H1 (cell line): ENCODE measurements at places on chromosomes 5 and 9.

DNA sequence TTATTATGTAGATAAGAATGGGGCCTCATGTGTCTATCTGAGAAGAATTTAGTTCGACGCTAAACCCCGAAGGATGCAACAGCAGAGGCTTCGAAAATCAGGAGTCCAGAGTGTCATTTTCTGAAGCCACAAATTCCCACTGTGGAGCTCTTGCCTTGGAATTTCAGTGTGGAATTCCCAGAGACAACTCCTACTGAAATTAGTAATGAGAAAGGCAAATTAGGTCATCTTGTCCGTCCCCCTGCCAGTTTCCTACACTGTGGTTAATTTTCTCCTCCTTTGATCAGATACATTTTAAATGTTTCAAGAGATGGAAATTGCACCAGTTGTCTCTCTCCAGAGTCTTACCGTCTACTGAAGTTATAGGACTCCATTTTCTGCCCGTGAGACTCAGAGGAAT, 633.6 kb downstream of the BNC2 start:
- no peak for DNase-seq

DNA sequence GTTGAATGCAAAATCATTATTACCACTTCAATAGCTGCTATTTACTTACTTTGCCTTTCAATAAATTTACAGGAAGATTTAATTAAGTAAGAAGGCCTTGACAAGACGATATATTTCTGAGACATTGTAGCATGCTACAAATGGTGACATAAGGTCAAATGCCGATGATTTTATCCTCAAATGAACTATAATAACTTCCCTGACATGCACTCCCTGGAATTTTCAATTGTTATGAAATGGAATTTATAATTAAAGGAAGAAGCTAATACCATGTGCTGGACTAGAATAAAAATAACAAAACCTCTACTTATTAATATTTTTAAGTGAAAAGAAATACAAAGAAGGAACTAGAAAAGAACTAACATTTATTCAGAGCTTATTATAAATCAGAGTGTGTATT, 30.2 kb upstream of the ITGA1 start:
- no peak for DNase-seq

GRCh38 chr5:59357381-59357977, 536.0 kb downstream of the PDE4D start:
- no peak for DNase-seq

DNA sequence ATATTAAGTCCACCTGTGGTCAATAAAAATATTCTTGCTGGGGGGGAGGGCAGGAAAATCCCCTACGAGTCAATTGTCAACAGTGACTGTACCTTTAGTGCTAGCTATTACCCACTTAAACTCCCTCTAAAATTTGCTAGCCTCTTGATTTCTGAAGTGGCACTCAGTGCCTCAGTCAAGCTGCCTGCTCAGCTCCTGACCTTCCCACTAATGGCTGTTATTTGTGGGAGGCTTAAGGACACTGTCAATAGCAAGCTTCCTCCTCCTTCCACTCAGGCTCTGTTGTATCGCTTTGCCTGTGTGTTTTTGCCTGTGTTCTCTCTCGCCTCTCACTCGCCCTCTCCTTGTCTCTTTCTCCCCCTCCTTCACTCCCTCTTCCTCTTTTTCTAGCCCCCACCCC, 140.8 kb downstream of the BNC2 start:
- DNase-seq, result no peak

- no peak for DNase-seq
Observed at GRCh38 chr5:68220260-68220659, 4.7 kb downstream of the PIK3R1 start.

GRCh38 chr5:4720831-4721230, 419.3 kb upstream of the ADAMTS16 start:
- DNase-seq, result no peak

GRCh38 chr5:78606241-78606640, 42.3 kb downstream of the LHFPL2 start:
- DNase-seq, result no peak

DNA sequence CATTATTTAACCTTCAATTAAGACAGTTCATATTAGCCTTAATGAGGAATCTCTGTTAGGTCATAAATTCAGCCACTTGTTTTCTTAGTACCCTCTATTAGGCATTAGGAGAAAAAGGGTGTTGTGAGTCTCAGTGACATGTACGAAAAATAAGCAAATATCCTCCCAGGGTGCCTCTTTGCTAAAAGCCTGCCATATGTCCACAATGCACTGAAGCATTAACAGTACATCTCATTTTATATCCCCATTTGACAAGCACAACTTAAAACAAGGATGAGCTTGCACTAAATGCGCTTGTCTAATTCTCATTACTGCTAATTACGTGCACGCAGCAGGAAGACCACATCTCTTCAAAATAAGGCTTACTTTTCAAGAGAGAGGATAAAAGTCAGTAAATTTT, 48.4 kb upstream of the SRFBP1 start:
- DNase-seq, result no peak

- no peak for DNase-seq
Observed at GRCh38 chr9:13971966-13972655, 341.8 kb downstream of the NFIB start.

DNA sequence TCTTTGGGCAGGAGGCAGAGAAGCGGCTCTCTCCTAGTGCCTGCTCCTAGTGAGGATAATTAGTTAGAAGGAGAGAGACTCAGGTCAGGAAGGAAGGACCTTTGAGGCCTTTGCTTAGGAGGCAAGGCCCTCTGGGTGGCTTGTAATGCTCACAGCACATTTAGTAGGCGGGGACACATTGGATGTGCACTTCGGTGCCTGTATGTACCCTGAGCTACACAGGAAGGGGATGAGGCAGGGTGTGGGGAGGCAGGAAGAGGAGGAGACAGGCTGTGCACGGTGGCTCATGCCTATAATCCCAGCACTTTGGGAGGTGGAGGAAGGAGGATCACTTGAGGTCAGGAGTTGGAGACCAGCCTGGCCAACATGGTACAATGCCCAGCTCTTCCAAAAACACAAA, 7.2 kb upstream of the LCN2 start:
- no peak for DNase-seq

DNA sequence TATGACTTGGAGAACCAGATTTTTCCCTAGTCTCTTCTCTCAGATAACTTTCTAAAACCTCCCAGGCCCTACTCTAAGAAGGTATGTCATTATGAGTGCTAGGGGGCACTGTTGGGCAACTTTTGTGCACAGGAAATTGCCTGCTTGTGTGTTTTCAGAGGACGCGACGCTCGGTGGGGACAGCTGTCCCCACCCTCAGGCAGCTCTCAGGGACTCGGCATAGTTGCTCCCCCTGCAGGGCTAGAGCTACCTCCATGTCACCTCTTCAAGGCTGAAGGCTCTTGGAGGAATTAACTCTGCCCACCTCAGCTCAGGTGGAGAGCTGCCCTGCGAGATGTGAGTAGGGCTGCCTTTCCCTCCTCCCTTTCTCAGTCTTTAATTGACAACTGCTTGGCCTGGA, 10.2 kb upstream of the TIFAB start:
- peak; percentile 82 for DNase-seq

DNA sequence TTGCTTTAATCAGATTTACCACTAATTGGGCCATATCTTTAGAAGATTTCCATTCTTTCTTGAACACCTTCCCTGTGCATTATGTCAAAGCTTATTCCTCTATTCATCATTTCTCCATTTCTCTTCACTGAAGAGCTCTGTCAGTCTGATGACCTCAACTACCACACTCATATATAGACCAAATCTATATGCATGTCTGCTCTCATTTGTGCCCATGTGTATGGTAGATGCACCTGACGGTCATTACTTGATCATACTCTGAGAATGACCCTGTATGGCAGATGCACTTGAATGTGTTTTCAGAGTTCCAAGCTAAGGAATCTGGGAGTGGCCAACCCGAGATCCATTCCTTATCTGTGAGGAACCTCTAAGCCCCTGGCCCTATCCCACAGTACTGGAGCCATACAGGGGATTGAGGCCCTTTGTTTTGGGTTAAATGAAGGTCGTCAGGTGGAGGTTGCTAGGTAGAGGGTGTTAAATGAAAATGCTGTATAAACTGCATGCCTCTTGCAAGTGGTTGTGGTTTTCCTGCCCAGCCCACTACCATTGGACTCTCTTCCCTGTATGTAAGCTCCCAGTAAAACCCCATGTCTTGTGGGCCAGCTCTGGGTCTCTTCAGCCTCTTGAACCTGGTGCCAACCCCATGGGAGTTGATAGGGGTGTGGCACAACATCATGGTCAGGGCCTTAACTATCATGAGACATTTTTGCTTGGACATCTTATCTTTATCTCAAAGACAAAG, 229.5 kb downstream of the KIAA0825 start:
- no peak for DNase-seq

GRCh38 chr9:136565086-136565714, 19.4 kb upstream of the NOTCH1 start:
- DNase-seq, result no peak

DNA sequence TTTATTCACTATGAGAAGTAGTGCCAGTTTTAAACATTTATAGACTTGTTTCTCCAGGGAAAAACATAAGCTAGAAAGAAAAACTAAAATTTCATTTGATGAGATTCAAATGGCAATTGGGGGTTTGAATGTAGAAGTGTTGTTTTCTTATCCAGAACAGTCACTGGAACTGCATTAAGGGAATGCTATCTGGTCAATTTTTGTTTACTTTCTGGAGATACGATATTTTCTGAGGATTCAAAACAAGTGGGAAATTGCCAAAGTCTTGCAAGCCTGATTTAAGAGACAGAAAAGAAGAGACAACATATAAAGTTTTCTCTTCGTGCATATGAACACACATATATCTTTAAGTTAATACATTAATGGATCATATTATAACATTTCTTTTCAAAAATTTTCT, 118.4 kb downstream of the NXNL2 start:
- no peak for DNase-seq

GRCh38 chr5:103464835-103465484, 97.6 kb downstream of the NUDT12 start:
- no peak for DNase-seq

- no peak for DNase-seq
Observed at GRCh38 chr5:147565524-147565923, 55.7 kb upstream of the DPYSL3 start.

DNA sequence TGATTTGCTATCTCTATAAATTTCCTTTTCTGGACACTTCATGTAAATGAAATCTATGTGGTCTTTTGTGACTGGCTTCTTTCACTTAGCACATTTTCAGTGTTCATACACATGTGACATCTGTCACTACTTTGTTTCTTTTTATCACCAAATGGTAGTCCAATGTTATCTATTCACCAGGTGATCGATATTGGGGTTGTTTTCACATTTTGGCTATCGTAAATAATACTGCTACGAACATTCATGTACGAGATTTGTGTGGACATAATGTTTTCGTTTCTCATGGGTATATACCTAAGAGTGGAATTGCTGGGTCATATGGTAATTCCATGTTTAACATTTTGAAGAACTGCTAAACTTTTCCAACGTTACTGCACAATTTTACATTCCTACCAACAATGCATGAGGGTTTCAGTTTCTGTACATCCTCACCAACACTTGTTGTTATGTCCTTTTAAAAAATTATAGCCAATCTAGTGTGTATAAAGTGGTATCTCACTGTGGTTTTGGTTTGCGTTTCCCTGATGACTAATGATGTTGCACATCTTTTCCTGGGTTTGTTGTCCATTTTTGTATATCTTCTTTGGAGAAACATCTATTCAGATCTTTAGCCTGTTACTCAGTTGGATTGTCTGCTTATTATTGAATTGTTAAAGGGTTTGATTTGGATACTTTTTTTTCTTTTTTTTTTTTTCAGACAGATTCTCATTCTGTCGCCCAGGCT, 263.0 kb downstream of the PDZD2 start:
- DNase-seq, result no peak

DNA sequence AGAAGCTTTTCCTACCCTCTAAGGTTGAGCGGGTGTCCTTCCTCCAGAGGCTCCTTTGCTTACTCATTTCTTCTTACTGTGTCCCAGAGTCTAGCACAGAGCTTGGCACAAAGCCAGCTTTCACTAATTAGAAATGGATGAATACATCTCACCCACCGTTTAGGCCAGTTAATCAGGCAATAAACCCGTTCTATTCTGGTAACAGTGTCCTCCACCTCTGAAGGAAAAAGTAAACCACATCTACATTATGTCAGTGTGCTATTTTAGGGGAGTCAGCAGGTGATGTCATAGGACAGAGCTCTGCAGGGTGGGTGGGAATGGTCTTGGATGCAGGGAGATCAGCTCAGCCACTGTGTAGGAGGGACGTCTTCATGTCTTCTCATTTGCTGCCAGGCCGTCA, 109.2 kb downstream of the OSTF1 start:
- DNase-seq, result no peak

- no peak for DNase-seq
Observed at GRCh38 chr9:72871685-72872084, 81.2 kb downstream of the ALDH1A1 start.

GRCh38 chr9:121339437-121339836, 30.6 kb downstream of the STOM start:
- no peak for DNase-seq

GRCh38 chr9:11551106-11551505, 938.3 kb upstream of the PTPRD start:
- DNase-seq, result no peak

DNA sequence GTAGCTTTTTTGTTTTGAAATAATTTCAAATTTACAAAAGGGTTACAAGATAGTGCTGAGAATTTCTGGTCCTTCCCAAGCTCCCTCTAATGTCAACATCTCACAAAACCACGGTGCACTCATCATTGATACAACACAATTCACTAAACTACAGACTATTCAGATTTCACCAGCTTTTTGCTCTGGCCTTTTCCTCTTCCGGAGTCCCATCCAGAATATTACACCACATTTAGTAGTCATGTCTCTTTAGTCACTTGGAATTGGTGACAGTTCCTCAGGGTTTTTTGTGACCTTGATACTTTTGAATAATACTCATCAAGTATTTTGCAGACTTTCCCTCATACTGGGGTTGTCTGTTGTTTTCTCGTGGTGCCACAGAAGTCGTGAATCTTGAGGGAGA, 484.0 kb downstream of the GADD45G start:
- no peak for DNase-seq
